Gastroesophageal sphincter (tissue), 4 donors: ENCODE measurements at places on chromosomes 4 and X.

GRCh38 chr4:3353752-3354454 is 61.1 kb downstream of the RGS12 start:
- ATAC-seq, result no peak

DNA sequence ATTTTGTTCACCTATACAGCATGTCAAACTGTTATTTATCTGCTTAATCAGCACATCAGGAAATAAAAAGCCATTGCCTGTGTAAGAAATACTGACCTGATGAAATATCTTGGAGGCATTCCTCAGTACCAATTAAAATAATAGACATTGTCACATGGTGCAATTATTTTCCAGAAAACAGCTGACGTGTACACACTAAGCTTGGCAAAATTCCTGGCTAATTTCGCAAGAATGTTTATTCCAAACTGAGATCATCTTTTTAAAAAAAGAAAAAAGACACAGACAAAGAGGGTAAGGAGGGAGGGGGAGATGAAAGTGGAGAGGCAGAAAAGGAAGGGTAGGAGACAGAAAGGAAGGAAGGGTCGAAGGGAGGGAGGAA is 61.9 kb upstream of the NFKB1 start:
- ATAC-seq, result peak; percentile 90

DNA sequence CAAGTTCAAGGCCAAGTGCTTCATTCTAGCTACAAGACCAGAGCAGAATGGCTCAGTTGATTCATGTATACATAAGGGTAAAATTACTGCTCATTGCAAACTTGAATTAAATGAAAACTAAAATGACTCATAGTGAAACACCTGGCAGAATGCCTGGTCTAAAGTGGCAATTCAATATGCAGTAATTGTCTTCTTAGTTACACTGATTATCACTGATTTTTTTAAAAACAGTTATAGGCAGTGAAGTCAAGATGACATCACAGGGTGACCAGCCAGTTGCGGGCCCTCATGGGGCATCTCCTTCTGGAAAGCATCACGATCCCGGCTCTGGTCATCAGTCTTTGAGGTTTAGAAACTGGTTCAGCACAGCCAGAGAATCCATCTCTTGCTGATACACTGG is 154.2 kb downstream of the RAB28 start:
- no peak for ATAC-seq

GRCh38 chr4:60250657-60251056 is 949.5 kb upstream of the ADGRL3 start:
- ATAC-seq, result no peak

GRCh38 chr4:120156120-120156718 is 89.6 kb upstream of the MAD2L1 start:
- ATAC-seq, result no peak

DNA sequence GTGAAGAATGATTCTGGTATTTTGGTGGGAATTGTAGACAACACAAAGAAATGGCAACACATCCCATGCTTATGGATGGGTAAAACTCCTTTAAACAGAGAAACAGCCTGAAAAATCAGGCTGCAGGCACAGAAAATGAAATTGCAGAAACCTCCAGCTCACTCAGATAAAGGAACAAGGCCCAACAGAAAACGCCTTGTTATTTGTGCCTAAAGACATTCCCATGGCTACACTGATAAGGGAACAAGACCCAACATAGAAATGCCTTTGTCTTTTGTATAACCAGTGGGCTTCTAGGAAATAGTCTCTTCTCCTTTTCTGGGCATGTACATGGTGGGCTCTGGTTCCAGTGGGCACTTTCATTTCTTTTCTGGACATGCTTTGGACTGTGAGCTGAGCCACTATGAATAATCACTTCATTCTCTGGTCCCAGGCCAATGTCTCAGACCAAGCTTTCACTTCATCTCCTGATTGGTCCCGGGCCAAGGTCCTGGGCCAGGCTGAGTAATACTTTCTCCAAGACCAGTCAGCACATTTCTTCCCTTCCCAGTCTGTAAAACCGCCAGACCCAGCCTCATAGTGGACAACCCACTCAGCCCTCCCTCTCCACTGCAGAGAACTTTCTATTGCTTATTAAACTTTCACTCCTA is 160.5 kb downstream of the TBX22 start:
- peak; percentile 28 for ATAC-seq

DNA sequence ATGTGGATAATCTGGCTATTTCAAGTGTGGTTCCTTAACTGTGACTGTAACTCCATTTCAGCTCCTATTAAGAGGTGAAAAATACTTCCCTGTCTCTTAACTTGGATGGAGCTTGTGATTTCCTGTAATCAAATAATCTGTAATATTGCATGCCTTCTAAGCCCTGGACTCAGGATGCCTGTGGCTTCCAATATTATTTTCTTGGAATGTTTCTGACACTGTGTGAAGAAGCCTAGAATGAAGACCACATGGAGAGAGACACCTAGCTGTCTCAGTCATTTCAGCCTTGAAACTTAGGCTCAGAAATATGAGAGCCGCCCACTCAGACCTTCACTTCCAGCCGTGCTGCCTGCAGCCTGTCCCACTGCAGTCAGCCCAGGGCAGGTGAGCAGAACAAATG is 544.3 kb downstream of the TRIML1 start:
- ATAC-seq, result no peak
